ENCODE measurements at places on chromosomes 11 and 22. TPM values are rescaled to one million over a fixed set of nuclear protein-coding genes. Genes with fewer than 3 reads are reported as not detected.

C11orf87 gene
- not detected for polyA plus RNA-seq

OR8G1 gene
- polyA plus RNA-seq, result not detected

OTOG gene
- polyA plus RNA-seq, result not detected

INPP5J gene
- 25.0 TPM for polyA plus RNA-seq

ALX4 gene
- polyA plus RNA-seq, result 0.02 TPM

FOLR3 gene
- polyA plus RNA-seq, result not detected

TMPRSS4 gene
- polyA plus RNA-seq, result 0.15 TPM

C22orf42 gene
- polyA plus RNA-seq, result 9.2 TPM

CLDN5 gene
- polyA plus RNA-seq, result 47.3 TPM

ARHGEF17 gene
- polyA plus RNA-seq, result 24.0 TPM

Data from pancreas (tissue), 10 donors.